ENCODE measurements at places on chromosomes 5 and 9. TPM values are rescaled to one million over a fixed set of nuclear protein-coding genes. Genes with fewer than 3 reads are reported as not detected.

DNA sequence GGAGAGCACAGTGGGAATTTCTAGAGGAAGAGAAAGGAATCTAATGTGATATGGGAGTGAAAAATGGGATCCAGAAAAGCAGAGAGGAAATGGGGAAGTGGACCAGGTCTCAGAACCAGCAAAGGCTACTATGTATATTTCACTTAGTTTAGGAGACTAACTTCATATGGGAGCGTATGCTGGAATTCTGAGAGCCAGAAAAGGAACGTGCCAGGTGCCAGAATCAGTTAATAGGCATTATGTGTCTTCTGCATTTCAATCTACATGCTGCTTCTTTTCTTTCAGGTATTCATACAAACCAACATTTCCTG, 28.5 kb upstream of the IFNA14 start:
- DNase-seq, result no peak

- DNase-seq, result no peak
Measured at GRCh38 chr9:7456793-7457530, 342.6 kb downstream of the DMAC1 start.

DNA sequence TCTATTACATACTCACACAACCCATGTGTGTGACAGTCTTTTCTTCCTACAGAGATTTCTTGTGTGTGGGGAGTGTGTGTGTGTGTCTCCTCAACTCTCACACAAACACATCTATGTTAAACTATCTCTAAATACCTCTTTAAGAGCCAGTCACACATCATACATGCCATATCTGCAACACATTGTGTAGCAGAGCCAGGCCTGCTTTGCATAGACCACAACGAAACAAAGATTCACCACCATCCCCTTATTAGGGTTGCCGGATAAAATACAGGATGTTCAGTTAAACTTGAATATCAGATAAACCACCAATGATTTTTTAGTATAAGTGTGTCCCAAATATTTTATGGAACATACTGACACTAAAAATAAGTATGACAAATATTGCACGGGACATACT, 2.3 kb downstream of the FAM170A start:
- DNase-seq, result no peak

The ACTBL2 gene
- 0.29 TPM for total RNA-seq

DNA sequence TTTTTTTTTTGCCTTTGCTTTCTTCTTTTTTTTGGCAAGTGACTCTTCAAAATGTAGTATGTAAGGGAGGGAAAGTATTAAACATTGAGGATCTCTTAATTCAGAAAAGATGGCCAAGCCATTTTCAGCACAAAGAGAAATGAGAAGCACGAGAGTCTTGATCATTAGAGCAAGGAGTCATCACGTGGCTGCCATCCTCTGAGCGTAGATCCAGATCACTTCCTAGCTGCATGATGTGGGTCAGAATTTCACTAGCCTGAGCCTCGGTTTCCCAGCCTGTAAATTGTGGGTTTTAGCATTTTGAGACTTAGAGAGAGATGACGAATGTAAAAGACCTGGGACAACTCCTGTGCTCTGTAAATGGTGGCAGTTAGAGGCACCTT, 312.9 kb downstream of the ARHGEF28 start:
- no peak for DNase-seq

The PCDHB12 gene
- total RNA-seq, result 2.3 TPM

DNA sequence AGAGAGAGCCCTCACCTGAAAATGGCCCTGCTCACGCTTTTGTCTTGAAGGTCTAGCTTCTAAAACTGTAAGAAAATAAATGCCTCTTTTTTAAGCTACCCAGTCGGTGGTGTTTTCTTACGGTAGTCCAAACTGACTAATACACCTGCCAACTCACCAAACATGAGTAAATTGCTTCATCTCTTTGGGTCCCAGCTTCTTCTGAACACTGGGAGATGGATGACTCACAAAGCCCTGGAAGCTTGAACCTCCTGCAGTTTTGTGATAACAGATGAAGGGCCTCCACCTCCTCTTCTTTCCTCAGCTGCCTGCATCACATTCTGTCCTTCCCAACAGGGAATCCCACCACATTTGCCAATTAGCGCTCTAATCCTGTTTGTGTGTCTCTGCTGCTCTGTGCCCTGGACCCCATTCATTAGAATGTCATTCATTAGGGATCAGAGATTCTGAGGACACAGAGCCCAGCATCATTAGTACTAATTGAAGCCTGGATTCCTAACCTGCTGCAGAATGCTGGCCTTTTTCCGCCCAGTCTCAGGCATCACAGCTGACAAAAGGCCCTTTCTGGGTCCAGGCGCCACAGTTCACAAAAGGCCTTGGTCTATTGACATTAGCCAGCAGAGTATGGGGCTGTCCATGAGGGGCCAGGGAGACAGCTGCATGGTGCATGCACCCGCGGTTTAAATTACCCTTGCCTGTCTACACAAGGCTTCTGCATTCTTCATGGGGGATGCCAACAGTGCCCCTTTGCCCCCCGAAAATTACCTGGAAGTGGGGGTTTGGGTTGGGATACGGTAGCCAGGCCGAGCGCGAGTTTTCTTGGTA, 349.3 kb downstream of the SEMA5A start:
- no peak for DNase-seq

DNA sequence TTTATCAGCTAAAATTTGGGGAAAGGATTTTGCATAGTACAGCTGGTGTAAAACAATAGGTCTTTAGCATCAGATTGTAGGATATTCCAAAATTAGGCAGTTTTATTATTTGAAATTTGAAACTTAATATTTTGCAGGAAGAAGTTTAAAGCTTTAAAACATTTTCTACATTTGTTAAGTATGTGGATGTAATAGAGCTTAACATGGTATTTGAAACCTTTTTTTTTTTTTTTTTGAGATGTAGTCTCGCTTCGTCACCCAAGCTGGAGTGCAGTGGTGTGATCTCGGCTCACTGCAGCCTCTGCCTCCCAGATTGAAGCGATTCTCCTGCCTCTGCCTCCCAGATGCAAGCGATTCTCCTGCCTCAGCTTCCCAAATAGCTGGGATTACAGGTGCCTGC, 2.9 kb downstream of the DENND4C start:
- DNase-seq, result no peak

DNA sequence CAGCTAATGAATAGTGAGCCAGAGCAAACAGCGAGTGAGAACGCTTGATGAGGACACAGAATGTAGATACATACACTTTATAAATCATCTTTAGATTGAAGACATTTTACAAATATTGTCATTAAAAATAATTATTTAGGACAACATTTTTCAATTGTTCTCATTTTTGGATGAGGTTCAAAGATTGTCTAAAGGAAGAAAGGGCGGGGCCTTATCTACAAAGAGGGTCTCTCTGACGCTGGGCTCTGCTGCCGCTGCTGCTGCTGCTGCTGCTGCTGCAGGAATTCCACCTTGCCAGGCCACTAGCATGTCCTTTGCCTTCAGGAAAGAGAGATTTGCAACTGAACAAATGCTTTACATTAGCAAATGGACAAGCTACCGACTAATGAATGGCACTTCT, 220.7 kb upstream of the TMEM161B start:
- DNase-seq, result no peak

- peak; percentile 88 for DNase-seq
Measured at GRCh38 chr5:77086368-77086688, 757 bp downstream of the ZBED3 start.

- DNase-seq, result no peak
Measured at GRCh38 chr5:131005963-131006684, 158.9 kb downstream of the HINT1 start.

GRCh38 chr5:67880876-67881275, 334.7 kb upstream of the PIK3R1 start:
- DNase-seq, result no peak

- no peak for DNase-seq
Measured at GRCh38 chr5:23027830-23028229, 174.7 kb upstream of the CDH12 start.

GRCh38 chr5:149441986-149442385, 62.9 kb upstream of the IL17B start:
- no peak for DNase-seq

The FAT2 gene
- 0.03 TPM for total RNA-seq

GRCh38 chr9:85940275-85940831, 593 bp upstream of the NAA35 start:
- DNase-seq, result no peak

DNA sequence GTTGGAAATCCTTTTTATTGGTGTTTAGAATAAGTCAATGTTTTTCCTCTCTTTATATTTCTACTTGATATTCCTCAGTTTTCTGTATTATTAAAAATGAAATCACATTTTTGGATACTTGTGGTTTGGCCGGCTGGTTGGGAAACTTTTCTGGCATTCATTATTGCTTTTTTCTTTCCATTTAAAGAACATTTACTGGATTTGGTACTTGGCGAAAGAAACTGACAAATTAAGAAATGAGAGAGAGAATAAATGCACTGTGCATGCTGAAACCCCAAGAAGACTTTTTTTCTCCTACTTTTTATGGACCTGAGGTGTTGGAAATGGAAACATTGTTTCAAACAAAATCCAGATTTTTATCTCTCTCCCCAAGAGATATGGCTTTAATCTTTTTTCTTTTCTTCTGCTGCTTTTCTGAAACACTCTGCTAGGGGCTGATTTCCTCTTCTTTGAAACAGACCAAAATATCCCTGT, 128.4 kb downstream of the SNX18 start:
- DNase-seq, result no peak

The ZNF366 gene
- 3.2 TPM for total RNA-seq

DNA sequence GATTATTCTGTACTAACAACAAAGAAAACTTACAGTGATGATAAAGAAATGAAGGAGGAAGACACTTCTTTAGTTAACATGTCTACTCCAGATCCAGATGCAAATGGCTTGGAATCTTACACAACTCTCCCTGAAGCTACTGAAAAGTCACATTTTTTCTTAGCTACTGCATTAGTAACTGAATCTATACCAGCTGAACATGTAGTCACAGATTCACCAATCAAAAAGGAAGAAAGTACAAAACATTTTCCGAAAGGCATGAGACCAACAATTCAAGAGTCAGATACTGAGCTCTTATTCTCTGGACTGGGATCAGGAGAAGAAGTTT, 67.9 kb downstream of the VCAN start:
- DNase-seq, result no peak

GRCh38 chr5:144125163-144125726, 45.2 kb downstream of the YIPF5 start:
- no peak for DNase-seq

GRCh38 chr5:141343953-141344463, 379 bp downstream of the PCDHGA3 start:
- DNase-seq, result no peak

- DNase-seq, result no peak
Measured at GRCh38 chr5:150339165-150339564, 18.3 kb upstream of the TCOF1 start.

- DNase-seq, result no peak
Measured at GRCh38 chr9:109158651-109159050, 8.4 kb downstream of the FRRS1L start.

- DNase-seq, result no peak
Measured at GRCh38 chr9:71637926-71638325, 130.4 kb downstream of the CEMIP2 start.

- peak; percentile 86 for DNase-seq
Measured at GRCh38 chr5:671459-672328, 21.5 kb downstream of the TPPP start.

The MCIDAS gene
- not detected for total RNA-seq

GRCh38 chr5:163505049-163505367, 411 bp upstream of the MAT2B start:
- no peak for DNase-seq

The GCNT1 gene
- 17.0 TPM for total RNA-seq

The HTR1A gene
- total RNA-seq, result not detected

The CDX1 gene
- not detected for total RNA-seq

DNA sequence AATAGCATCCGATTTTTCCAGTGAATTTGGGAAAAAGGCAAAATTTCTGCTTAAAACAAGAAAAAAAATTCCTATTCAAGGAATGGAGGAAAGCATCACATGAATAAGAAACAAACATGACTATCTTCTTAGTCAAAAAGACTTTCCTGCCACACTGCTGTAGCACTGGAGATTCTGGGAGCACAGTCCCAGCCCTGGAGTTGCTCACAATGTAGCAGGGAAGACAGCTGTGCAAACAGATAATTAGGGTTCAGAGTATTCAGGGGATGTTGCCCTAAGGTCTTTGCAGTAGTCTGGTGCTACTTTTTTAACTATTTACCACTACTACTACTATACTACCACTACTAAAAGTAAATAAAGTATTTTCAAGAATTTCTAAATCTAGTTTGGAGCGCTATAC, 86.5 kb downstream of the BNC2 start:
- no peak for DNase-seq

The FOXE1 gene
- not detected for total RNA-seq

- no peak for DNase-seq
Measured at GRCh38 chr5:160621526-160621925, 199.9 kb downstream of the PTTG1 start.

DNA sequence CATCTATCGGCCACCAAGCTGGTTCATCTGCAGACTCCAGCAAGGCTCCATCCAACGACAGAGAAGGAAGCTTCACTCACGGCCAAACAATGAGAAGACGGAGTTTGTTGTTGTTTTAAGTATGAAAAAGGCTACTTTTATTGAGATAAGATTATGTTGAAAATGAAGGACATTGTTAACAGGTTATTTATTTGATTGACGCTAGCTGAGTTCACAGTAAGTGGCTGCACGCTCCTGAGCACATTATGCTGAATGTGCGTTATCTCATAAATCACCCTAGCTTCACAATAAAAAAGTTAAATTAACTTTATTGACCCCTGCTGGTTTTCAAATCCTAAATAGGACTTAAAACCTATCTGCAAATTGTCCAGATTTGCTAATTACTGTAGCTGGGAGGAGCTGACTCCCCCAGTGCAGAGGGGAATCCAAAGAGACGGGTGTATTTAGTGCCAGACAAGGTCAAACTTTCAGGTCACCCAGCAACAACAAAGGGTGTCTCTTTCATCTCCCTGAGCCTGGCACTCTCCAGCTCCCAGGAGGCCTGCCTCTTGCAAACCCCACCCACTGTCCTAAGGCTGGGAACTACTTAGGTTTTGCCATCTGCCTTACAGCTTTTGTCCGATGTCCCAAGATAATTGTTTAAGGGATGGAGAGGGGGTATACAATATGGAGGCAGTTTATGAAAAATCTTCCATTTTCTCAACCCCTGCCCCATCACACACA, 129.2 kb downstream of the ZDHHC21 start:
- DNase-seq, result no peak

GRCh38 chr5:143229426-143229895, 174.0 kb downstream of the NR3C1 start:
- no peak for DNase-seq

- no peak for DNase-seq
Measured at GRCh38 chr5:99724732-99725290, 796.0 kb upstream of the CHD1 start.

DNA sequence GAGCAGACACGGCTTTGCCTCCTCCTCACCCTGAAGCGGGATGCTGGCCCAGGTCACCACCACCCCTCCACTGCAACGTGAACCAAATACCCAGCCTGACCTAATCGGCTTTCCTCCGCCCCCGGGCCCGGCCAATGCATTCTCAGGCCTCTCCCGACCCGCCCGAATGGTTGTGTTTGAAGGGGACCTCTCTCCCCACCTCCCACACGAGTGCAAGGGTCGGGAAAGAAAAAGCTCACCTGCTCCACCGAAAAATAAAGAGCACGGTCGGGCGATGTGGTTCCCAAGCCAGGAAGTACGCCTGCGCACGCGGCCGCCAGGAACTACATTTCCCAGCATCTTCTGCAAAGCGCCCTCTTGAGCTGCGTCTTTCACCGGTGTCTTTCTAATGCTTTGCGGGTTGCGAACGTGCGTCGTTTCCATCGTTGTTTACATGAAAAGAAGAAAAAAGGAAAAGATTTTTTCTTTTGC, at the start of gene ZNF883:
Gene ZNF883 (minus strand): TSS at position 282 of the 471 bp plus-strand sequence.
- peak; percentile 67 for DNase-seq

The PCDHA7 gene
- 0.52 TPM for total RNA-seq
